SK-MEL-5 (cell line): ENCODE measurements at places on chromosomes 5 and 9.

- DNase-seq, result peak; percentile 9
Observed at GRCh38 chr9:108569624-108570023, 286.2 kb downstream of the ACTL7B start.

- no peak for DNase-seq
Observed at GRCh38 chr5:122078116-122079110, at the start of gene LOX. Gene LOX (minus strand): TSS chr5:122078259. CDS start chr5:122077985, 274 bp downstream.

DNA sequence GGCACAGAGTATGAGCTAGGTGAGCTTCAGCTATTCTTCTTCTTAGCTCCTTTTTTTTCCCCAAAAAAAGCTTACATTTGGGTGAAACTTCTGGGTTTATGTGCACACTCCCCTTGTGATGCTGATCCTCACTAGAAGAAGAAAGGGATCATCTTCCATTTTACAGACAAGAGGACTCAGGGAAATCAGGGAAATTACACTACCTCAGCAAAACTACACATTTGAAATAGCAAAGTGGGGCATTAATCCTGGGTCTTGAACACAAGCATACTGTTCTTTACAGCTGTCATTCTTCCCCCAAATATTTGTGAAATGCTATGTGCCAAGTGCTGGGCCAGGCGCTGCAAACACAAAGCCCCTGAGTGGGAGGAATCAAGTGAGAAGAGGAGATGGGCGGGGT lies 68.6 kb upstream of the NFIL3 start:
- DNase-seq, result no peak

- DNase-seq, result no peak
Observed at GRCh38 chr5:142425286-142426065, 100.7 kb upstream of the SPRY4 start.

DNA sequence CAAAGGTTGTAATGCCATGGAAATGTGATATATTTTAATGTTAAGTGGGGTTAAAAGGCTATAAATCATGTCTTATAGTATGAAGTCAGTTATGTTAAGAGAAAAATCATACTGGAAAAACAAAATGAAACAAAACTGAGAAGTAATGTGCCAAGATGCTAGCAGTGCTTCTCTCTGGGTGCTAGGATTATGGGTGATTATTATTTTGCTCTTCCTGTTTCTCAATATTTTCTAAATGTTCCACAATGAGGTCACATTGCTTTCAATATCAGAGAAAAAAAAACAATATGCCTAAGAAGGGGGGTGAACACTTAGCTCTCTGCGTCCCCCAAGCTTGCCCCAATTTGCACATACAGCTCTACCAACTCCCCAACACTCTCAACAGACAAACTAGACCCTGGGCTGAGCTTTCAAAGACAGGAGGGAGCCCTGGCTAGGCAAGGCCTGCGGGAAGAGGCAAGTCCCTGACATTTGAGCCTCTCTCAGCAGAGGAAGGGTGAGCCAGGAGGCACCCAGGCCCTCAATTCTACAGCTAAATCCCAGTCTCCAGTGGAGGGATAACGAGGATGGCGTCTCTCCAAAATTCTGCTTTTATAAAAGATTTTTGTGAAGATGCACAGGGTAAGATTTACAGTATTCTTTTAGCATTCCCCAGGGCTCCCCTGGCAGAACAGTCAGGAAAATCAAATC lies 24.4 kb downstream of the WHRN start:
- no peak for DNase-seq

DNA sequence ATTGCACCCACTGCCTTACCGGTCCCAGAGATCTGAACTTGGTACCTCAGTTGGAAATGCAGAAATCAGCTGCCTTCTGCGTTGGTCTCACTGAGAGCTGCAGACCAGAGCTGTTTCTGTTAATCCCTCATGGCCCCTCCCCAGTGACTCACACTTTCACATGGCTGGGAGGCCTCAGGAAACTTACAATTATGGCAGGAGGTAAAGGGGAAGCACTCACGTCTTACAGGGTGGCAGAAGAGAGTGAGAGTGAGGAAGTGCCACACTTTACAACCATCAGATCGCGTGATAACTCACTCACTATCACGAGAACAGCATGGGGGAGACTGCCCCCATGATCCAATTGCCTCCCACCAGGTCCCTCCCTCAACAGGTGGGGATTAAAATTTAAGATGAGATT lies 648.5 kb downstream of the MTRR start:
- DNase-seq, result peak; percentile 48

- no peak for DNase-seq
Observed at GRCh38 chr5:61614606-61615005, 282.5 kb downstream of the ZSWIM6 start.

DNA sequence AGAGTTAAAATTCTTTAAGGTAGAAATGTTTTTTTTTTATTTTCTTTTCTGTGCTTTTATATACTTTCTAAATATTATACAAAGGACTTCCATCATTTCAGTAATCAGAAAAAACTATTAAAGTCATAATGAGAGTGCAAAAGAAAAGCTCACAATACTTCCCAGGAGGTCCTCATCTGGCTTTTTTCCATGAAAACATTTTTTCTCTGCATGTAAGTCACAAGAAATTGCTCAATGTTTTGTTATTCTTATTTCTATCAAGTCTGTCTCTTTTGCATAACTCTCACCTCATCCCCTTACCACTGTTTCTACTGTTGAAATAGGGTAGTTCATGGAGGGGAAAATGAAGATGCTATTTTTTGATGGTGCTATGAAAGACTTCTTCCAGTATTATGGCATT lies 375.0 kb downstream of the TMEM232 start:
- no peak for DNase-seq

DNA sequence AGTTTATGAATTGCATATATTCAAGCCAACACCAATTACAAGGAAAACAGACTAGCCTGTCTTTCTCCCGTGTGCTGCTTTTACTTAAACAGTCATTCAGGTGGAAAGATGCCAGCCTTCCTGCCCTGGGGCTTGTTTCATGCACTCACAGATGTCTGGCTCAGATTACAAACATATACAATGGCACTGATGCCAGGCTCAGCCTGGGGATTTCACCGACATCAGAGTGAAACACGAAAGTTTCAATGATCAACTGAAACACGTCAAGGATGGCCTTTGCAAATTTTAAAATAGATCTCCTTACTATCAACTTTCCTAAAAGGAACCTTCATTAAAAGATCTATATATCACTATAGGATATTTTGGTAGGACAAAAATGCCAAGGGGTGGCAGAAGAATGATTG lies 1576.5 kb downstream of the EFNA5 start:
- peak; percentile 88 for DNase-seq

DNA sequence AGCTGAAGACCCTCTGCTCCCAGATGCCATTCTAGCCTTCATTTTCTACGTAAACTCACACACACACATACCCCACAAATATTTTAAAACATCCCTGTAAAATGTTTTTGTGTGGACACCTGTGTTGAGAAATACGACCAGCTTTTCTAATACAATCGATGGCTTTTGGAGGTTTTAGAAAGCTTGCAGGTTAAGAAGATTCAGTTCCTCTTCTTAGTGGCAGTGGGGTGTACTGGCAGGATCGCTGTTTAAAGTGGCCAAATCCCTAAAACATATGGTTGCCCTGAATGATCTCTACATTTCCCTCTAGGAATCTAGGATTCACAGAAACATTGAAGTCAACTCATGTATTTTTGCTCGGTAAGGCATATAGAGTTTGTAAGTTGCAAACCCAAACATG lies 236.3 kb downstream of the NSG2 start:
- no peak for DNase-seq

- DNase-seq, result no peak
Observed at GRCh38 chr5:127649018-127649439, at the start of gene CTXN3. Gene CTXN3 (plus strand): TSS chr5:127649082. CDS start chr5:127657522, 8,440 bp downstream.
